ENCODE measurements at places on chromosomes 7 and 10.

GRCh38 chr10:34505338-34505737, 309.8 kb downstream of the PARD3 start:
- DNase-seq = no peak

DNA sequence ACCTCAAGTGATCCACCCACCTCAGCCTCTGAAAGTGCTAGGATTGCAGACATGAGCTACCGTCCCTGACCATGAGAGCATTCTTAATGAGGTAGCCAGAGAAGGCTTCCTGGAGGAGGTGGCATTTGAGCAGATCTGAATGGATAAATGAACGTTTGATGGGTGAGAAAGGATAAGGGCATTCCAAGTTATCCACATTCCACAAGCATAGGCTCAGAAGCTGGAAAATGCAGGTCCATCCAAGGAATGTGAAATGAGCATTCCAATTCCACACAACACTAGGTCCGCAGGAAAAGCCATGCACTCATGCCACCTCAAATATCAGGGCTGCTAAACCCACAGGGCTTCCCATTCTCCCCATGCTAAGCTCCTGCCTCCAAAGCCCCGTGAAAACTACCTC, 17.0 kb downstream of the TMEM130 start:
- DNase-seq = no peak

GRCh38 chr7:146129296-146129695, 12.7 kb downstream of the CNTNAP2 start:
- no peak for DNase-seq

- DNase-seq = no peak
These were observed 1355.5 kb upstream of the LRRTM3 start for GRCh38 chr10:65570143-65571010.

- no peak for DNase-seq
These were observed 92.0 kb downstream of the SFMBT2 start for GRCh38 chr10:7318836-7319235.

DNA sequence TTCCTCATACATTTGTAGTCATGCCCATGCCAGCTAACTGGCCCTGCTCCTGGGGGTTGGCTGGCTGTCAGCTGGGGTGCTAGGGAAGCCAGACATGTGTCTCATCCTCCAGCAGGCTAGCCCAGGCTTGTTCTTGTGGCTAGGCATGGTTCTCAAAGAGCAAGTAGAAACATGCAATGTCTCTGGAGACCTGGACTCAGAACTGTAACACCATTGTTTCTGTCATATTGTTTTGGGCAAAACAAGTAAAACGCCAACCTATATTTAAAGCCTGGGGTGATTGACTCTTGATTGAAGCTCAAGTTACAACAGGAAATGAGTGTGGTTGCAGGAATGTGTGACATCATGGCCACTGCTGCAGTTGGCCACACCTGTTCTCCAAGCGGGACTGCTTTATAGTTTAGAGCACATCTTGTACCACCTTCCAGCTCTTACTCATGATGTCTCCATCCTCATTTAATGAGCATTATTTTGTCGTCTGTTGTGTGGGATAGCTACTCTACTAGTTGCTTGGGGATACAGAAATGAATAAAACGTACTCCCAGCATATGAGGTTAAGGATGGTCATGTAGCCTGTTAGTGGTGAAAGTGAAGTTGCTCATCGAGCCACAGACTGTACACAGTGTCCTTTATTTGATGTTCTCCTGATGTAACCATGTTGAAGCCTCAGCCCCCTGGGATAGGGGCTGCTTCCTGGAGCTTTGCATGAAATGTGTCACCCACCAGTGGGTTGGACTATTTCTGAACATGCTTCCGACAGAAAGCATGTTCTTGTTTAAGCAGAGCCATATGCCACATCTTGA, 168.4 kb downstream of the SORCS3 start:
- DNase-seq = no peak

DNA sequence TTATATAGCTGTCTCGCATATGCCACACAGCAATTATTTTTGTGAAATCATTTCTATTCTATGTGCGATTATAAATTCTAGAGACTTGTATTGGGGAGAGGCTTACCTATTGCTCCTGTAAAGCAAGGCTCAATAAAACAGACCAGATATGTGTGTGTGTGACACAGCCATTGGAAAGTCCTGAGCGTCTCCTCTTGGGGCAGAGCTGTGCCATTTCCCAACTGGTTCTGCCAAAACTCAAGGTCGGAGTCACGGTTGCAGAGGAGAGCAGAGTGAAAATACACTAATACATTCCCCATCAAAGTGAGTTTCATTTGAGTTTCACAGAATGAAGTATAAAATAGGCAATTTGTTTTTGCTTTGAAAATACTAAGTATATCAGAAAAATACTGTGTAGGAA, 567.4 kb upstream of the FZD8 start:
- no peak for DNase-seq
